ENCODE measurements at places on chromosomes 2 and 18.
A peak's percentile ranks its signal among the peaks of the same experiment; 100 is the strongest.

DNA sequence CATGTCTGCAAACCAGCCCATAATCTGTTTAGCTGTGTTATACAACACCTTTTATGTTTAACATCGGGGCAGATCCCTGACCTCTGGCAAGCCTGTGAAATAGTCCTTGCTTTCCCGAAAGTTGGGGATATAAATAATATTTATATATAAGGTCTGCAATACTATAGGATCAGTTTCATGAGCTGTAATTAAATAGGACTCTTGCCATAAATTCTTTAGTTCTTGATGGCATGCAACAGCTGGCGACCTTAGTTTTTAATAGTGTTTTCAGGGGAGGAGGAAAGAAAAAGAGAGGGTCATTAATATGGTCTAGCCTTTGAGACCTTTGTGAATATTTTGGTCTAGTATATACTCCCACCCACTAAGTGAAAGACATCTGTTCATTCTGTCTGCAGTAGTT lies 166.5 kb downstream of the MTX2 start:
- no peak for DNase-seq

DNA sequence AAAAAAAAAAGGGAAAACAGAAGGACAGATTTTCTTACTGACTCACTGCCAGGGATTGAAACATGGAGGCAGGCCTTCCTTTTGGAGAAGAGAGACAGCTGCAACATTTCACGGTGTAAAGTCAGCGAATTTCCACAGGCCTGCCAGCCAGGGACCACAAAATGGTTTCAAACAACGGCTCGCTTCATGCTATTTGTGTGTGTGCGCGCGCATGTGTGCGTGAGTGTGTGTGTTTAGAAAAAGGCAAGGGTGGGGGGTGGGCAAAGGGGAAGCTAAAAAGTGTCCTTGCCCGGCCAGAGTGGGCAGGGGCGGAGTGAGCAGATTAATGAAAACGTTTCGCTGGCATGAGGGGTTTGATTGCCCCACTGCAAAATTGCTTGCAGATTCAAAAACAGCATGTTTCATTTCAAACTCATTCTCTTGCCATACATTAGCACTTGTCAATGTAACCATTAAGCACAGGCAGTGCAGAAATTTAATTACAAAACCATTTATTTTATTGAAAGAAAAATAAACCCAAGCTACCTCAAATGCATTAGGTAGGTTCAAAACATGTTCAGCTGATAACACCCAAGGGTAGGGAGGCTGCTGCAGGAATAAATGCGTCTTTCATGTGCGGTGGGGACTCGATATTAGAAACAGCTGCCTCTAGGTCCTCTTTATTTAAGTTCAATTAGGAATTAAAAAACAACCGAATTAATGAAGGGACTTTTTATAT lies 182.1 kb upstream of the SIX2 start:
- no peak for DNase-seq

GRCh38 chr2:147826278-147827087 lies 18.3 kb upstream of the ACVR2A start:
- DNase-seq = no peak

- no peak for DNase-seq
Observed at GRCh38 chr2:223952280-223952968, 4.8 kb upstream of the MRPL44 start.

- DNase-seq = peak; percentile 40
Observed at GRCh38 chr2:68251855-68252399, 405 bp downstream of the PPP3R1 start.

DNA sequence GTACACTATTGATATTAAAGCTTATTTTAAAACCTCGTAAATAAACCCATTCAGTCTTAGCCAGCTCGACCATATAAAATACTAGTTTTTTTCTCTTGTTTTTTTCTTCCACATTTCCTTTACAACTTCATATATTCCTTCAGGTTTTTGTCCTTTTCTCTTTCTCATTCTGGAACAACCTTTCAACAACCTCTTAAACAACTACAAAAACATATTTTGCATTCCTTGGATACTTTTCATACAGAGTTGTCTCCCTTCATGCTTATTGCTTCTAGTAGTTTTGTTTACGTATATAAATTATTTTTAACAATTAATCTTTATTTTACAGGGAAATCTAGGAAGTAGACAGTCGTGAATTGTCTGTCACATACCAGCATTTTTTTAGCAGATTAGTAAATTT lies 41.2 kb downstream of the COMMD1 start:
- DNase-seq = no peak

DNA sequence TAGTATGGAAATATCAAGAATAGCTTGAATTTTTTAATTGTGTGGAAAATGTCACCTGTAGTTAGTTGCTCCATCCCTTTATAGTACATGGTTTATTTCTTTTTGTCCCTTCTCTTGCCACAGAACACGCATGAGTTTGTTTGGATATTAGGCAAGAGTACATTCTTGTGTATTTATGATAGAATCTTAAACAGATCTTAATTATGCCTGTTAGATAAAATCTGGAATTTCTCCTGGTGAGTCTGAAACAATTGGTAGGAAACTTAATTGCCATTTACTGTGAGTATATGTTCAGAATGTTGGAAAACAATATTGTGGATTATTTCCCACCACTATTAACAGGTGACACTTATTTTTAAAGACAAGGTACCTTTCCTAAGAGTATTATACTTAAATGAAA lies 30.2 kb upstream of the CABYR start:
- no peak for DNase-seq

- DNase-seq = no peak
Observed at GRCh38 chr18:79630281-79631095, 49.1 kb upstream of the CTDP1 start.

GRCh38 chr2:233681521-233682099 lies at the start of gene UGT1A7:
TSS of gene UGT1A7 (plus strand) at chr2:233681901. CDS start at chr2:233681938, 37 bp downstream.
- no peak for DNase-seq

Measured in activated effector memory CD4-positive, alpha-beta T cell treated with Interleukin-2 at 50 U/mL for 16 hours (primary cell).